ENCODE measurements at places on chromosomes 5 and 9. TPM values are rescaled to one million over a fixed set of nuclear protein-coding genes. Genes with fewer than 3 reads are reported as not detected.

Gene FGD3
- not detected for total RNA-seq

Gene CNTNAP3B
- 10.0 TPM for total RNA-seq

Gene WDR31
- 3.4 TPM for total RNA-seq

Gene COL15A1
- total RNA-seq = 0.81 TPM

Gene GARNL3
- 6.0 TPM for total RNA-seq

Gene ADAMTS19
- 0.08 TPM for total RNA-seq

Gene SPATA31E1
- not detected for total RNA-seq

Gene SAXO1
- total RNA-seq = not detected

- no peak overlapping the region for H3K4me3 ChIP-seq
- H3K36me3 ChIP-seq = peaks cover 3% of the 10 kb centered on the region
- no peaks in the 10 kb centered on the region for H3K4me1 ChIP-seq
Measured at GRCh38 chr5:99815-100214, 7.8 kb downstream of the PLEKHG4B start.

GRCh38 chr5:88821161-88821560, 61.8 kb downstream of the MEF2C start:
- no peaks in the 10 kb centered on the region for H3K36me3 ChIP-seq
- H3K4me3 ChIP-seq = no peak overlapping the region
- H3K27ac ChIP-seq = no peak overlapping the region
- DNase-seq = no peak
- no peaks in the 10 kb centered on the region for H3K27me3 ChIP-seq

GRCh38 chr5:17218353-17219005, 1.0 kb downstream of the BASP1 start:
- peak overlapping the region; percentile 80 for H3K27ac ChIP-seq
- H3K27me3 ChIP-seq = no peaks in the 10 kb centered on the region
- peaks cover 3% of the 10 kb centered on the region for H3K36me3 ChIP-seq
- peak overlapping the region; percentile 86 for H3K4me3 ChIP-seq
- no peak for DNase-seq

GRCh38 chr9:32978051-32978450, 23.4 kb downstream of the APTX start:
- H3K4me3 ChIP-seq = no peak overlapping the region
- H3K36me3 ChIP-seq = peaks cover 43% of the 10 kb centered on the region
- no peak for DNase-seq
- no peaks in the 10 kb centered on the region for H3K27me3 ChIP-seq

GRCh38 chr5:137684761-137685160, 51.1 kb downstream of the KLHL3 start:
- H3K4me1 ChIP-seq = peaks cover 4% of the 10 kb centered on the region
- no peak overlapping the region for H3K4me3 ChIP-seq
- H3K27ac ChIP-seq = no peak overlapping the region

- H3K27ac ChIP-seq = no peak overlapping the region
- peaks cover 41% of the 10 kb centered on the region for H3K4me1 ChIP-seq
- H3K36me3 ChIP-seq = peaks cover 7% of the 10 kb centered on the region
Measured at GRCh38 chr9:77748214-77748772, 100.2 kb upstream of the GNA14 start.

GRCh38 chr5:175162036-175162435, 281.9 kb downstream of the DRD1 start:
- no peak overlapping the region for H3K27ac ChIP-seq
- no peak overlapping the region for H3K4me3 ChIP-seq
- H3K27me3 ChIP-seq = no peaks in the 10 kb centered on the region

DNA sequence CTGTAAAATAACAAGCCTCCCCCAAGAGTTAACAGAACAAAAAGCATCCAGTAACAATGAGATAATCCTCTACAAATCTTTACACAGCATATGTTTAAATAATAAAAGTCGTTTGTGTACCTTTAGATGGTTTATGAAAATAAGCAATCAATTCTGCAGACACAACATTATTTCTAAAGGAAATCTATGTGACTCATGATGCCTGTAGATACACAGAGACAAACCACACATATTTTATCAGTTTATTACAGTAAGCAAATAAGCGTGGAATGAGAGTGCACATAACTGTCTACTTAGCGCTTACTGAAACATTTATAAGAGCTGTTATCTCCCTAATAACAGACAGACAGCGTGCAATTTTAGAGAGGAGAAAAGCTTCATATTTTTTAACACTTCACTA, 243.6 kb downstream of the AP3B1 start:
- H3K27ac ChIP-seq = no peak overlapping the region
- peaks cover 4% of the 10 kb centered on the region for H3K4me1 ChIP-seq
- H3K4me3 ChIP-seq = no peak overlapping the region
- H3K36me3 ChIP-seq = peaks cover 2% of the 10 kb centered on the region
- no peak for DNase-seq

DNA sequence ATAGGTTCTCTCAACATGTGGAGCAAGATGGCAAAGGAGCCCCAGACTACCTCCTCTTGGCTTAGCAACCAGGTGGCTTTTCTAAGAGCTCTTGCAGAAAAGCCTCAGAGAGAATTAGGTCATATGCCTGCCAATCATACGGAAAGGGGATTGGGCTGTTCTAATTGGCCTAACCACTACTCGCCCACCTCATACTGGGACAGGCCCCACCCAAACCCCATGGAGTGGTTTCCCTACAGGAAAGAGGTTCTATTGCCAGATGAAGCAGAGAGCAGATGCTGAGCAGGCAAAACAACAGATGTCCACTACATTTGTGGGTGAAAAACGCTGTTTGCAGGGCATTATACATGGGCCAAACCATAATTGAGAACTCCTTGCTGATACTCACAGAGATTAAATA, 29.0 kb downstream of the ABLIM3 start:
- no peak for DNase-seq
- no peak overlapping the region for H3K4me3 ChIP-seq
- no peaks in the 10 kb centered on the region for H3K36me3 ChIP-seq
- peaks cover 27% of the 10 kb centered on the region for H3K4me1 ChIP-seq
- no peak overlapping the region for H3K27ac ChIP-seq

DNA sequence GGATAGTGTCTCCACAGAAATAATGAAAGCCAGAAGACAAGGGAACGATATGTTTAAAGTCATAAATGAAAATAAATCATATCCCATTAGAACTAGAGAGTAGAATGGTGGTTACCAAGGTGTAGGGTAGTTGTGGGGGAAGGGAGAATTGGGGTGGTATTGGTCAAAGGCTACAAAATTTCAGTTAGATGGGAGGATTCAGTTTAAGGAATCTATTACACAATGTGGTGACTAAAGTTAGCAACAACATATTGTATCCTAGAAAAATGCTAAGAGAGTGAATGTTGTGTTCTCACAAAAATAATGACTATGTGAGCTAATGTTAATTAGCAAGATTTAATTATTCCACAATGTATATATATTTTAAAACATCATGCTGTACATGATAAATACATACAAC, 27.8 kb upstream of the LARP1 start:
- H3K4me1 ChIP-seq = no peaks in the 10 kb centered on the region
- no peak overlapping the region for H3K4me3 ChIP-seq
- no peak for DNase-seq
- H3K27me3 ChIP-seq = peaks cover 2% of the 10 kb centered on the region
- H3K36me3 ChIP-seq = no peaks in the 10 kb centered on the region
- H3K27ac ChIP-seq = no peak overlapping the region

DNA sequence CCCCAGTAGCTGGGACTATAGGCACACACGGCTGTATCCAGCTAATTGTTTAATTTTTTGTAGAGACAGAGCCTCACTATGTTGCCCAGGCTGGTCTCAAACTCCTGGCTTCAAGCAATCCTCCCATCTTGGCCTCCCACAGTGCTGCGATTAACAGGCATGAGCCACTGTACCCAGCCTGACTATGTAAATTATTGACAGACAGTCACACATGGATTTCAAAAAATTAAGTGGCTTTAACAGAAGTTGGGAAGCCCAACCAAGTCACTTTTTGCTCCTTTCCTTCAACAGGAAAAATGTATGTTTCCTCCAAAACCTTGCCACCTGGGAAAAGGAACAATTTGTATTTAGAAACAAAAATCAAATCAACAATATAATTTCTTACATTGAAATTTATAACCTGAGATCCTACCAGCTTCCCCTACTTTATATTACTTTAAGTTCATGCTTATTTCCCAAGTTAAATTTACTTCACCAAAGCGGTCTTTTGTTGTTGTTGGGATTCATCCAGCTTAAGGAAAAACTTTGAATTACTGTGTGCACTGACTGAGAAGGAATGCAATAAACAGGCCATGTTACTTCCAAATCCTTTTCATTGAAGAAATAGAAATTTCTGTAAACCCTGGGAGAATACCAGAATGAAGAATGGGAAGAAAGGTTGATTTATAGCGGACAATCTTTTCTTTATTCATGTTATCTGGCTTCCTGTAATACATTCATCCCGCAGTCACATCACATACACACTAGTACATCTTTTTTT, 8.6 kb downstream of the PCA3 start:
- H3K36me3 ChIP-seq = no peaks in the 10 kb centered on the region
- no peak overlapping the region for H3K4me3 ChIP-seq
- peaks cover 4% of the 10 kb centered on the region for H3K4me1 ChIP-seq

- no peaks in the 10 kb centered on the region for H3K27me3 ChIP-seq
- no peaks in the 10 kb centered on the region for H3K4me1 ChIP-seq
- no peak overlapping the region for H3K27ac ChIP-seq
- H3K36me3 ChIP-seq = no peaks in the 10 kb centered on the region
- H3K4me3 ChIP-seq = no peak overlapping the region
Measured at GRCh38 chr5:139046551-139046950, 151.6 kb downstream of the SIL1 start.

DNA sequence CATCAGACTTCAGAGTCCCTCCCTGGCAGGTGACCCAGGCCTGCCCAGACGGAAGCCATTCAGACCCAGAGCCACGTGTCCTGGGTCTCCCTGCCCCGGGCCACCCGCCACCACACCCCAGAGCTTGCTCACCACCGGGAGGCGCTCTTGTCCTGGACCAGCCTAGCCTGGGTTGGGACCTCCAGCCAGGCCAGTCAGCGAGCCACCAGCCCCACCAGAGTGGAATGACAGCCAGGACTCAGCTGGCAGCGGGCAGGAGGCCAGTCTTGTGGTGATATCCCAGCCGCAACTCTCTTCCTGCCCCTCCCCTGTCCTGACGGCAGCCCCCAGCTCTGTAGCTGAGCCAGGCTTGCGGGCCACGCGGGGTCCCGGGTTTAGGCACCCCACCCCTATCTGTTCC, 1.7 kb upstream of the PTGDS start:
- H3K4me1 ChIP-seq = peaks cover 4% of the 10 kb centered on the region
- no peaks in the 10 kb centered on the region for H3K27me3 ChIP-seq
- H3K27ac ChIP-seq = no peak overlapping the region
- H3K4me3 ChIP-seq = no peak overlapping the region
- H3K36me3 ChIP-seq = no peaks in the 10 kb centered on the region

DNA sequence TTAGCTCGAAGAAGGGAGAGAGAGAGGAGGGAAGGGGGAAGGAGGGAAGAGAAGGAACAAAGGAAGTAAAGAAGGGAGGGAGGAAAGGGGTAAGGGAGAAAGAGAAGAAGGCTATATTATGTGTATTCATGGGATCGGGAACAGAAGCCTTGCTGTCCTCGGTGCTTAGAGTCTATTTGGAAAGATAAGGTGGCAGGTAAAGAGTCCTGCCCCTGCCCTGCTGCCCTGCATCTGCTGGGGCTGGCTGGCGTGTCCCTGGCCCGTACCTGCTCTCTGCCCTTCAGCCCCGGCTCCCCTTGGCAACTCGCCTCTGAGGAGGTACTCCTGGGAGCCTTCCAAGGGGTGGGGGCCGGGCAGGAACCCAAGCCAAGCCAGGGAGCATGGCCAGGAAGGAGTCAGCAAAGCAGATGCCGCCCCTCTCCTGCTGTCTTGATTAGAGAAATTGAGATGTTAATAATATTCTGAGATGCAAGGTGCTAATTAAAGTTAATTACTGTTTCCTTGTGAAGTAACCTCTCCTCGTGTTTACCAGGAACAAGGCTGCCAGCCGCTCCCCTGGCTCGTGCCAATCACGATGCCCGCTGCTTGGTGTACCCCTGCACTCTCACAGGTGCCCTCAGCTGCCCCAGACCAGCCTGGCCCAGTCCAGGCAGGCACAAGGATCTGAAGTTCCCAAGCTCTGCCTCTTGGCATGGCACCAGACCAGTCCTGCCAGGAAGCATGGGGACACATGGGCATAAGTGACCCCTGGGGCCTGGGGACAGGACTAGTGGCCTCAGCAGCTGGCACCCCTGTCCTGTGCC, 36.6 kb downstream of the PCDH1 start:
- no peak overlapping the region for H3K27ac ChIP-seq
- DNase-seq = no peak
- H3K4me3 ChIP-seq = no peak overlapping the region

GRCh38 chr5:90290648-90291047, 118.9 kb downstream of the CETN3 start:
- no peaks in the 10 kb centered on the region for H3K36me3 ChIP-seq
- no peak for DNase-seq
- H3K27ac ChIP-seq = no peak overlapping the region
- no peaks in the 10 kb centered on the region for H3K27me3 ChIP-seq
- H3K4me3 ChIP-seq = no peak overlapping the region

DNA sequence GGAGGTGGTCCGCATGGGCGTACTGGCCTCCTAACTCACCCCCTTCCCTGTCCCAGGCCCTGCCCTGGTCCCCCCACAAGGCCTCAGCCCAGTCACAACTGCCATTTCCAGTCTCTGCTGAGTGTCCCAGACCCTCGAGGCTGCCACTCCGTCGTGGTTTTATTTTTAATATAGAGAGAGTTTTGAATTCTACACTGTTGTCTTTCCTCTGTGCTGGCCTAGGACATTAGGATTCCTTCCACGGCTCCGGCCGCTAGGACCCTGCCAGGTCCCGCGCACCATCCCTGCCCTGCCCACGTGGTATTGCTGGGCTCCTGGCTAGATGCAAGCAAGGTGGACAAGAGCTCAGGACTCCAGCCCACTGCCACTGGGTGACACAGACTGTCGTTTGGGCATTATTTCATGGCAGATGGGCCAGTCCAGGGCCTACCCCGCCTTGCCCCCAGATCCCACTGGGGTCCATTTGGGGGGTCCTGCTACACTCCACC, 53.3 kb downstream of the SAR1B start:
- peaks cover 29% of the 10 kb centered on the region for H3K36me3 ChIP-seq
- peaks cover 10% of the 10 kb centered on the region for H3K4me1 ChIP-seq
- H3K27ac ChIP-seq = no peak overlapping the region
- no peaks in the 10 kb centered on the region for H3K27me3 ChIP-seq
- no peak overlapping the region for H3K4me3 ChIP-seq

DNA sequence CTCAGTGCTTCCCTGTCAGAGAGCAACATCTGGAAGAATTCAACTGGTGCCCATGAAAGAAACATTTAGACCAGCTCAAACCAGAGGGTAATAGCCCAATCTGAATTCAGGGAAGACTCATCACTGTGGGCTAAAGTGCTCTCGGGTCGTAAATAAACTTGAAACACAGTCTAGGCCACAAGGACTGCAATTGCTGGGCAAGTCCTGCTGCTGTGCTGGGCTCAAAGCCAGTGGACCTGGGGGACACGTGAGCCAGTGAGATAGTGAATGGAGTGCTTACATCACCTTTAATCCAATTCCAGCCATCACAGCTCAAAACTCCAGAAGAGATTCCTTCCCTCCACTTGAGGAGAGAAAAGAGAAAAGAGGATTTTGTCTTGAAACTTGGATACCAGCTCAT, 78.1 kb upstream of the DAP start:
- no peak overlapping the region for H3K4me3 ChIP-seq
- no peaks in the 10 kb centered on the region for H3K4me1 ChIP-seq
- H3K36me3 ChIP-seq = no peaks in the 10 kb centered on the region
- peaks cover 23% of the 10 kb centered on the region for H3K27me3 ChIP-seq
- no peak overlapping the region for H3K27ac ChIP-seq
- no peak for DNase-seq
